ENCODE measurements at places on chromosomes 3 and 15. TPM values are rescaled to one million over a fixed set of nuclear protein-coding genes. Genes with fewer than 3 reads are reported as not detected.
A peak's percentile ranks its signal among the peaks of the same experiment; 100 is the strongest.

DNA sequence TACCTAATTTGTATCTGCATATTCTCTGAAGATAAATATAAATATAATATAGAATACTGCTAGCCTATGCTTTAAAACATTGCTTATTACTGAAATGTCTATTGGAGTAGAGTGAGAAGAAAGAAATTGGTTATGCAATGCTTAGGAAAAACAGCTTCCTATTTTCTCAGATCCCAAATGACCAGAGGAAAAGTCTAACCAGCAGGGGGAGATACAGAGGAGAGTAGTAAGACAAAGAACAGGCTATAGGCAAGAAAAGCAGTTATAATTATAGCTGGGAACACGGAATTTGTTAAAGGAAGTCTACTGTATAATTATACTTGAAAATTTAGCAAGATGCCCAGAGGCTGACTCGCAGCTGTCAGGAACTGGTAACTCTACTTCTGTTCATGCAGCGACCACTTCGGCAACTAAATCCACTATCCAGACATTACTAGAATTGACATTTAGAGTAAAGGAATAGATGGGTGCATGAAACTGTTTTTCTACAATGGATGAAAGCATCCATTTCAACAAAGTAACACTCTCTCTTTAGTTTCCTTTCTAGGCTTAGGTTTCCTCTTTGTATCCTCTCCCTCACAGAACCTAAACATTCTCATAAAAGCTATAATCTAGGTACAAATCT is 97.2 kb downstream of the TBC1D5 start:
- H3K4me3 ChIP-seq: no peak overlapping the region
- H3K4me1 ChIP-seq: no peaks in the 10 kb centered on the region
- DNase-seq: no peak

- H3K27ac ChIP-seq: no peak overlapping the region
- no peak overlapping the region for H3K4me3 ChIP-seq
- no peaks in the 10 kb centered on the region for H3K27me3 ChIP-seq
- no peaks in the 10 kb centered on the region for H3K4me1 ChIP-seq
- no peaks in the 10 kb centered on the region for H3K36me3 ChIP-seq
These were observed 2.9 kb downstream of the LTK start for GRCh38 chr15:41510728-41511127.

- H3K36me3 ChIP-seq: no peaks in the 10 kb centered on the region
- no peak for DNase-seq
These were observed at the start of gene RBP2 for GRCh38 chr3:139476348-139476747. Gene RBP2, minus strand, starts transcription at chr3:139476516. Its CDS starts 57 bp downstream, at chr3:139476459.

GRCh38 chr3:108415661-108416060 is 94.7 kb downstream of the MYH15 start:
- H3K36me3 ChIP-seq: no peaks in the 10 kb centered on the region
- H3K4me1 ChIP-seq: no peaks in the 10 kb centered on the region
- no peak overlapping the region for H3K27ac ChIP-seq
- H3K4me3 ChIP-seq: no peak overlapping the region

DNA sequence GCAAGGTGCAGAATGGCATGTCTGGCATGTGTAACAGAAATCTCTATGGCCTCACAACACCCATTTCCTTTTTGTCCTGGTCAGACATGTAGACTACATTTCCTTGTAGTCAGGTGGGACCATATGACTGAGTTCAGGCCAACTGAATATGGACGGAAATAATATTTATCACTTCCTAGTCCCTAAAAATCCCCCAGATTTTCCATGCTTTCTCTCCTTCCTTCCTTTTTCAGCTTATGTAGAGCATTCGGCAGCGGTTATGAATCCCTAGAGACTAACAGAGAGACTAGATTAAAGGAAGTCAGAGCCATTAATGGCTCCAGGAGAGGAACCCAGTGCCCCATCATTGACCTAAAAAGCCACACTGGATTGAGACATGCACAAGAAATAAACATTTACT is 35.8 kb downstream of the SLC9A9 start:
- no peak for DNase-seq
- no peak overlapping the region for H3K4me3 ChIP-seq
- no peaks in the 10 kb centered on the region for H3K36me3 ChIP-seq
- no peaks in the 10 kb centered on the region for H3K27me3 ChIP-seq
- H3K4me1 ChIP-seq: no peaks in the 10 kb centered on the region

TMC3 gene
- total RNA-seq: 0.11 TPM

GRCh38 chr3:152328841-152329240 is 60.1 kb downstream of the MBNL1 start:
- H3K4me1 ChIP-seq: peaks cover 47% of the 10 kb centered on the region
- H3K27ac ChIP-seq: peak overlapping the region; percentile 32
- H3K27me3 ChIP-seq: no peaks in the 10 kb centered on the region
- no peak overlapping the region for H3K4me3 ChIP-seq
- no peaks in the 10 kb centered on the region for H3K36me3 ChIP-seq
- no peak for DNase-seq

- no peaks in the 10 kb centered on the region for H3K4me1 ChIP-seq
- no peak overlapping the region for H3K4me3 ChIP-seq
- DNase-seq: peak; percentile 44
These were observed 28.0 kb downstream of the ACAA1 start for GRCh38 chr3:38108649-38109579.

AP3B2 gene
- not detected for total RNA-seq

- DNase-seq: no peak
- no peaks in the 10 kb centered on the region for H3K36me3 ChIP-seq
- no peaks in the 10 kb centered on the region for H3K4me1 ChIP-seq
These were observed 19.3 kb downstream of the IL17RD start for GRCh38 chr3:57145852-57146251.

PIERCE2 gene
- 1.4 TPM for total RNA-seq

Data from right lobe of liver (tissue), 6 donors.